ENCODE measurements at places on chromosomes 11 and 22.

DNA sequence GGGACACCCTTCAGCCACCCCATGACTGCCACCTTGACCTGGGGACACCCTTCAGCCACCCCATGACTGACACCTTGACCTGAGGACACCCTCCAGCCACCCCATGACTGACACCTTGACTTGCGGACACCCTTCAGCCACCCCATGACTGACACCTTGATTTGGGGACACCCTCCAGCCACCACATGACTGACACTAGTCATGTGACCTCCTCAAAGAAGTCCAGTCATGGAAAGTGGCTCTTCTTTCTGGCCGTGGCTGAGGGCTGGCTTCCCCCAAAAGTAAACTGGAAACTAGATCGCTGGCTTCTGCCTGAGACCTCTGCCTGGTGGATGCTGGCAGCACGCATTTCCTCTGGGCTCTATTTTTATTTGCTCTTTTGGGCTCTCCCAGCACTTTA is 28.4 kb downstream of the ARFGAP2 start:
- DNase-seq: no peak

DNA sequence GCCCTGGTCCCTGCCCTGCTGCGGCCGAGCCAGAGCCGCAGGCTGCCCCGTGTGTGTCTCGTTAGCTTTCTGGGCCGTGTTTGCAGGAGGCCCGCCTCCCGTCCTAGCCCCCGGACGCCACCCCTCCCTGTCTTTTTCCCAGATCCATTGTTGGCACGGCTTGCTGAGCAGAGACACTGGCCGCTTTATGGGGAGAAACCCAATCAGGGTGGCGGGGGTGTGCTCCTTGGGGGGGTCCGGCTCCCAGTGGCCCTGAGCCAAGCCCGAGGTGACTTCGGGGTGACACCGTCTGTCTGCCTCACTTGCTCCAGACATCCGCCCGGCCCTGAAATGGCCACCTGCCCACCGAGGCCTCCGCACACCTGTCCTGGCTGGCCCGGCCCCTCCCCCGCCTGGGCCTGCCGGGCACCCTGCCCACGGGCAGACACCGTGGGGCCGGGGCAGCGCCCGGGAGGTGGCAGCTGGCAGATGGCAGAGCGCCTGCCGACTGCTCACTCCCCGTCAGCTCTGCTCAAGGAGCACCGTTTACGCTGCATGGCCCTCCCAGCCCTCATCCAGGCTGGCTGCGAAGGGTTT is 43.1 kb upstream of the PPARA start:
- no peak for DNase-seq

DNA sequence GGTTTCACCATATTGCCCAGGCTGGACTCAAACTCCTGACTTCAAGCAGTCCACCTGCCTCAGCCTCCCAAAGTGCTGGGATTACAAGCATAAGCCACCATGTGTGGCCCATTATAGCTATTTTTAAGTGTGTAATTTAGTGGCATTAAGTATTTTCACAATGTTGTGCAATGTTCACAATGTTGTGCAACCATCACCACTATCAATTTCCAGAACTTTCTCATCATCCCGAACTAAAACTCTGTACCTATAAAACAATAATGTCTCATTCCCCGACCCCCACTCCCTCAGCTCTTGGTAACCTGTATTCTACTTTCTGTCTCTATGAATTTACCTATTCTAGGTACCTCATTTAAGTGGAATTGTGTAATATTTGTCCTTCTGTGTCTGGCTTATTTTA is 7.5 kb downstream of the CFAP68 start:
- no peak for DNase-seq

DNA sequence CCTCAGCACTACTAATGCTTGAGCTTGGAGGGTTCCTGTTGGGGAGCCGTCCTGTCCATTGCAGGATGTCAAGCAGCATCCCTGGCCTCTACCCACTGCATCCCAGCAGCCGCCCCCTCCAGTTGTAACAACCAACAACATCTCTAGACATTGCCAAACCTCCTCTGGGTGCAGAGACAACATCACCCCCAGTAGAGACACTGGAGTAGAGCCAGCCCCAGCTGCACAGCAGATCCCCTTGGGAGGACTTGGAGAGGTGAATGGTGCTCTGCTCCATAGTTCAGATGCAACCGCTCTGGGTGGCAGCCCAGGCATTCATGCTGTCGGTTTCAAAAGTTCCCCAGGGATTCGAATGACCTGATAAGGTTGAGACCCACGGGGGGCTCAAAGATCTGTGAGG is 259.0 kb downstream of the MN1 start:
- DNase-seq: no peak

GRCh38 chr22:19194766-19195536 is 16.4 kb upstream of the SLC25A1 start:
- no peak for DNase-seq

DNA sequence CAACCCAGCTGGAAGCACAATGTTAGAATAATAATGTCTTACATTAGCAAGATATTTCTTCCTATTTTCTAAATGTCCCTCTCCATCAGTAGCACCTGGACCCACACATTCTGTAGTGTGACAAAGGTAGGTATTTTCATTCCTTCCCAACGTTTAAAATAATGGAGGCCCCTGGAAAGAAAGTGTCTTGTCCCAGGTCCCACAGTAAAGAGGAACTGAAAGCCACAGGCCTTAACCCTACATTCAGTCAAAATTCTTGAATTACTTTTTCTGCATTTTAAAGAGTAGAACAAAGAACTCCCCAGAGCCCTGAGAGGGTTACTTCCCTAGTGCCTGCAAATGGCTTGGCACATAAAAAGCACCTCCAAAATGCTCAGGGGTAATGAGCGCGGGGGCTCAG is 26.3 kb downstream of the OPCML start:
- no peak for DNase-seq
